Type B pancreatic cell (in vitro differentiated cells): ENCODE measurements at places on chromosomes 12 and 14. TPM values are rescaled to one million over a fixed set of nuclear protein-coding genes. Genes with fewer than 3 reads are reported as not detected.
A peak's percentile ranks its signal among the peaks of the same experiment; 100 is the strongest.

Gene POTEM
- total RNA-seq, result not detected in 2 replicates

Gene DENND5B
- total RNA-seq, result 17.5 and 17.7 TPM in 2 replicates

Gene PPM1A
- 34.5 and 45.0 TPM in 2 replicates for total RNA-seq

Gene GOLT1B
- 36.3 and 65.9 TPM in 2 replicates for total RNA-seq

Gene FBLN5
- total RNA-seq, result 1.9 and 14.1 TPM in 2 replicates

Gene CNOT2
- 80.2 and 83.9 TPM in 2 replicates for total RNA-seq

Gene RPS6KL1
- total RNA-seq, result 5.3 and 7.5 TPM in 2 replicates

- no peak overlapping the region for H3K4me3 ChIP-seq
- peaks cover 16% of the 10 kb centered on the region for H3K4me1 ChIP-seq
- H3K27ac ChIP-seq, result no peak overlapping the region
- H3K36me3 ChIP-seq, result peaks cover 21% of the 10 kb centered on the region
- DNase-seq, result no peak
Measured at GRCh38 chr12:1632702-1633101, 3.7 kb downstream of the WNT5B start.

DNA sequence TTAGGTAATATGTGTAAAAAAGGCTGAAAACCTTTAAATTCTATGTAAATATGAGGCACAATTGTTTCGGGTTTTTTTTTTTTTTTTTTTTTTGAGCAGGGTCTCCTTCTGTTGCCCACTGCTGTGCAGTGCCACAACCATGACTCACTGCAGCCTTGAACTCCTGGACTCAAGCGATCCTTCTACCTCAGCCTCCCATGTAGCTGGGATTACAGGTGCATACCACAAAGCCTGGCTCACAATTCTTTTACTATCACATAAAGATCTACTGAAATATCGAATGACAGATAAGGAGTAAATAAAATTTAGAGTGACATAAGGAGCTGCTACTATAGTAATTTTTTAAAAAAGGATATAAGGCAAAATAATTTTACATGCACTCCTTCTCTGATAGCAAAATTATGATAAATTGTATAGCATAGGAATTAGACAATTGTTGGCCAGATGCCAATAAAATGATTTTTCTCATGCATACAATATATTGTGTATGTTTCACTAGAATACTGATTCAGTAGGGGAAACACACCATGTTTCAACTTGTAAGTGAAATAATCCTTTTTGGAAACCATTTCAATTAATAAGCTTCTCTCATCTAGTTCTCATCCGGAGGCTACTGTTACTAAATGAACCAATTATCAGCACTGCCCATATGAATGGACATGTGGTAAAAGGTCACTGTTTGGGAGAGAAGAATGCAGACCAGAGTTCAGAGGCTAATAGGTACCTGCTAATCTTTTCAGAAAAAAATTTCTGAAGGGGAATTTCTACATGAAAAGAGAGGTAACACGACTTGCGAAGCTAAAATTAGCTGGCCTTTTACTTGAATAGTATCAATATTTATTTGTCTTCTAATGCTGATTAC is 108.4 kb downstream of the PPP1R12A start:
- H3K36me3 ChIP-seq, result peaks cover 15% of the 10 kb centered on the region
- DNase-seq, result no peak
- no peak overlapping the region for H3K27ac ChIP-seq
- H3K4me1 ChIP-seq, result peaks cover 3% of the 10 kb centered on the region

GRCh38 chr12:114165921-114166320 is 199.8 kb upstream of the RBM19 start:
- no peak for DNase-seq
- H3K27ac ChIP-seq, result no peak overlapping the region
- no peaks in the 10 kb centered on the region for H3K4me1 ChIP-seq
- H3K4me3 ChIP-seq, result no peak overlapping the region
- peaks cover 78% of the 10 kb centered on the region for H3K27me3 ChIP-seq

DNA sequence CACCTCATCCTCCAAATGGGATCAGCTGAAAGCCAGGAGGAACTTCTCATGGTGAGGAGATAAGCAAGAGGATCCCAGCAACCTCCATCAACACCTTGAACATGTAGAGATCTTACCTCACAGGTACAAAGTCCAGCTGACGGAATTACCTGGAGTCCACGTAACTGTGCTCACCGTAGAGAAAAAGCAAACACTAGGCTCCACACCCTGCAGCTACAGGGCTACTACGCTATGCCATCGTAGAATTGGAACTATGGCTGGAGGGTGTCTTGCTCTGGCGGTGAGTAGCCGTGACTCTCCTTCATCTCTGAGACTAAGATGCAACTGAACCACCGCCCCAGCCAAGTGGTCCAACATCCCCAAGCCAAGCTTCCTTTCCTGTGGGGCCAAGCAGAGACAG is 50.5 kb downstream of the CRY1 start:
- H3K36me3 ChIP-seq, result peaks cover 17% of the 10 kb centered on the region

DNA sequence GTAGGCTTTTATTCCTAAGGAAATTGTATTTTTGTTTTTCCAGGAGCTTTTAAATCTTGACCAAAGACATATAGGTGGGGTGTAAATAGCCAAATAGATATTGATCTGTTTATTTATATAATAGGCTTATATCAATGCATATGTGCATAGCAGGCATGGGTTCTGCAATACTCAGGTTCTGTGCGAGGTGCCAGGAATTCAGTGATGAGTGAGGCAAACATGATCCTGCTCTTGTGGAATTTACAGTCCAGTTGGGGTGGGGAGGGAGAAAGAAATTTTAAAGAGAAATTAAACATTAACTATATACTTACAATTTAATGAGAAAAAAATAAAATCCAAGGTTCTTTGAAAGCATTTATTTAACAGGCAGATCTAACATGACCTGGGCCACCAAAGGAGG is 160.3 kb upstream of the HIF1A start:
- no peak for DNase-seq
- H3K4me1 ChIP-seq, result peaks cover 37% of the 10 kb centered on the region
- H3K27ac ChIP-seq, result peak overlapping the region; percentile 90

DNA sequence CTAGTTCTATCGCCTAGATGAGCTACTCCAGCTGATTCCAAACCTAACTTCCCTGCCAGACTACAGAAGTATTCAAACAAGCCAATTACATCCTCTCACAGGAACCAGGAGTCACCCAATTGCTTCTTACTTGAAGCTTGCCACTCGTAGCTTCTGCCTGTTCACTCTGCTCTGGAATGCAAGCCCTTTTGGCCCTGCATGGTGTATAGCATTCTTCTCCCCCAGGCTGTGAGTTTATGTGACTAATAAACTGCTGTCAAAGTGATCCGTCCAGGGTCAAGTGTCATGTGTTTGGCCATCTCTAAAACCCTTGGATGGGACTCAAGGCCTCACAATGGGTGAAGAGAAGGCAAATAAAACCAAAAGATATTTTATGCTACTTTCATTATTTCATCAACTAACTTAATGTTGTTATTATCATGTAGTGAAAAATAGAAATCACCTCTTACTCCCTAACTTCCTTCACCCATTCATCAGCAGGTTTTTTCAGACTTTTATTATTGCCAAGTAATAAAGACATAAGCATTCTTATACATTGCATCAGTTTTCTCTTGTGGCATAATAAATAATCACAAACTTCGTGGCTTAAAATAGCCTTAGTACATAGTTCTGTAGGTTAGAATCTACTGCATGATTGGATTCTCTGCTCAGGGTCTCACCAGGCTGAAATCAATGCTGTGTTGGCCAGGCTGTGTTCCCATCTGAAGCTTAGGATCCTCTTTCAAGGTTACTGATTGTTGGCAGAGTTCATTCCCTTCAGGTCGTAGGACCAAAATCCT is 1981.7 kb upstream of the FLRT2 start:
- no peak for DNase-seq
- no peak overlapping the region for H3K27ac ChIP-seq
- no peaks in the 10 kb centered on the region for H3K27me3 ChIP-seq
- no peaks in the 10 kb centered on the region for H3K36me3 ChIP-seq
- no peak overlapping the region for H3K4me3 ChIP-seq

DNA sequence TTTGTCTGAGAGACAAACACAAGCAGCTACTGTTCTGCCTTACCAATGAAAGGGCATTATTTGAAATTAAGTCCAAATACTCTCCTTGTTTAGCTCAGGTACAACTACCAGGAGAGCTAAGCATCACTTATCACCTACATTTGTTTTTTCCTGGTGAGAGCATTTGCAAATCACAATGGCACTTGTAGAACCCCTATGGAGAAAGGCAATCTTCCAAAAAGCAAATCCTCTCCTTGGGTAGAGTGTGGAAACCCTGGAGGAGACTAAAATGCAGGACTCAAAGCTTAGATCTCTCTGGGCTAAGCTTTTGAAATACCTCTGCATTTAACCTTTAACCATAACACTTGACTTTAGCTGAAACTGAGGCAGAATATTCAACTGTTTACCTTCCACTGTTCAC is 20.8 kb downstream of the GTSF1 start:
- H3K4me3 ChIP-seq, result no peak overlapping the region
- H3K27ac ChIP-seq, result no peak overlapping the region
- H3K36me3 ChIP-seq, result no peaks in the 10 kb centered on the region
- peaks cover 30% of the 10 kb centered on the region for H3K27me3 ChIP-seq
- no peak for DNase-seq
- no peaks in the 10 kb centered on the region for H3K4me1 ChIP-seq

GRCh38 chr12:109773384-109774011 is 59.7 kb downstream of the TRPV4 start:
- no peak for DNase-seq
- peaks cover 3% of the 10 kb centered on the region for H3K27me3 ChIP-seq
- H3K36me3 ChIP-seq, result no peaks in the 10 kb centered on the region
- H3K27ac ChIP-seq, result no peak overlapping the region

DNA sequence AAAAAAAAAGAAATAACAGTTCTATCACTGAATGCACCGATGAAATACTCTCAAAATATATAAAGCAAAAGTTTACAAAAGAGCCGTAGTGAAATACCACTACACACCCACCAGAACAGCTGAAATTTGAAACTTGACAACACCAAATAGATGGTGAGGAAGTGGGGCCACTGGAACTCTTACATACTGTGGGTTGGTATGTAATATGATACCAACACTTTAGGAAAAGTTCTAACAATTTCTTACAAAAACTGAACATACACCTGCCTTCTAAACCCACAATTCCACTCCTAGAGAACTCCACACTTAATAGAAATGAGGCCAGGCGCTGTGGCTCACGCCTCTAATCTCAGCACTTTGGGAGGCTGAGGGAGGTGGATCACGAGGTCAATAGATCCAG is 14.1 kb downstream of the EIF5 start:
- no peak overlapping the region for H3K4me3 ChIP-seq
- DNase-seq, result no peak
- H3K27me3 ChIP-seq, result no peaks in the 10 kb centered on the region

DNA sequence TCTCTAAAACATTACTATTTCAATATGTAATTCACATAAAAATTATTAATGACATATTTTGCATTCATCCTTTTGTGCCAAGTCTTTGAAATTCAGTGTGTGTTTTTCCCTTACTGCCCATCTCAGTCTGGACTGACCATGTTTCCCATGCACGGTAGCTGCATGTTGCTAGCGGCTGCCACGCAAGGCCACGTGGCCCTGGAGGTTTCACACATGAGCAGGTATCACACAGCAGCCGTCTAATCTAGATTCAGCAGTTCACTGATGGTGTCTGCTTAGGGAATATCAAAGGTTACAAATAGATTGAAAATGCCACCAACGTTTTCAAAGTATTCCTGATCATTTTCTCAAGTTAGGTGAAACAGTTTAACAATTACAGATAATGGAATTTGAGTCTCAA is 234.8 kb upstream of the FKBP4 start:
- H3K4me3 ChIP-seq, result no peak overlapping the region
- H3K27ac ChIP-seq, result no peak overlapping the region
- H3K4me1 ChIP-seq, result no peaks in the 10 kb centered on the region
- DNase-seq, result no peak
- peaks cover 25% of the 10 kb centered on the region for H3K36me3 ChIP-seq
- H3K27me3 ChIP-seq, result peaks cover 14% of the 10 kb centered on the region

- DNase-seq, result peak; percentile 40
- H3K27ac ChIP-seq, result no peak overlapping the region
- H3K4me1 ChIP-seq, result peaks cover 36% of the 10 kb centered on the region
- no peaks in the 10 kb centered on the region for H3K36me3 ChIP-seq
Measured at GRCh38 chr14:69288011-69288771, 28.2 kb downstream of the GALNT16 start.

DNA sequence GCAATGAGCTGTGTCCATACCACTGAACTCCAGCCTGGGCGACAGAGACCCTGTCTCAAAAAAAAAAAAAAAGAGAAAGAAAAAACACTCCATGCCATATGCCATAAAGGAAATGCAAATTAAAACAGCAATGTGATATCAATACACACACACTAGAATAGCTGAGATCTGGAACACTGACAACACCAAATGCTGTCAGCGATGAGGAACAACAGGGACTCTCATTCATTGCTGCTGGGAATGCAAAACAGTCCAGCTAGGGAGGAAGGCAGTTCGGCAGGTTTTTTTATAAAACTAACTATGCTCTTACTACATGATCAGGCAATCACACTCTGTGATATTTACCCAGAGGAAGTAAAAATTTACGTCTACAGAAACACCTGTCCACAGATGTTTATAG is 3.4 kb upstream of the ABCB9 start:
- H3K36me3 ChIP-seq, result no peaks in the 10 kb centered on the region
- H3K4me1 ChIP-seq, result peaks cover 15% of the 10 kb centered on the region
- H3K27ac ChIP-seq, result peak overlapping the region; percentile 32

DNA sequence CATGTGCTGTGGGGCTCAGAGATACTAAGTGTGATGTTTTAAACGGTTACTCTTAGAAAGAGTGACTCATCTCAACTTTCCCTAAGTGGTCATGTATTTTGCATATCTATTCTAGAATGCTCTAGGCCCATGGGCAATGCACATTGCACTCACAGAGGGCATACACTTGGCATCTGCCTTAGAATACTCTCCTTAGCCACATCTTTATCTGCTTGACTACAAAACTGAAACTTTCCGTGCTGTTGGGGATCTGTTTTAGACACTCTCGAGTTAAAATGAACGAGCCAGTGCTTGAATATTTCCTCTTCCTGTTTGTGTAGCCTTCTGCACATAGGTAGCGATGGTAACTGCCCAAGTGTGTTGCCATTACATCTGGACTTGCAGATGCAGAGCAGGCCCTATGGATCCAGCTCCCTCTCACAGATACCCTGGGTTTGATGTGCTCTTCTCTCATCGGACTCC is 180.5 kb downstream of the CAND1 start:
- H3K4me1 ChIP-seq, result peaks cover 14% of the 10 kb centered on the region
- no peak overlapping the region for H3K27ac ChIP-seq
- DNase-seq, result no peak
- H3K4me3 ChIP-seq, result no peak overlapping the region
- H3K36me3 ChIP-seq, result no peaks in the 10 kb centered on the region
- H3K27me3 ChIP-seq, result no peaks in the 10 kb centered on the region
